ENCODE measurements at places on chromosomes 13 and 19.

- DNase-seq: no peak
These were observed 13.1 kb upstream of the PDE4C start for GRCh38 chr19:18239303-18239702.

GRCh38 chr13:27962128-27962841 is 6.8 kb downstream of the CDX2 start:
- no peak for DNase-seq

DNA sequence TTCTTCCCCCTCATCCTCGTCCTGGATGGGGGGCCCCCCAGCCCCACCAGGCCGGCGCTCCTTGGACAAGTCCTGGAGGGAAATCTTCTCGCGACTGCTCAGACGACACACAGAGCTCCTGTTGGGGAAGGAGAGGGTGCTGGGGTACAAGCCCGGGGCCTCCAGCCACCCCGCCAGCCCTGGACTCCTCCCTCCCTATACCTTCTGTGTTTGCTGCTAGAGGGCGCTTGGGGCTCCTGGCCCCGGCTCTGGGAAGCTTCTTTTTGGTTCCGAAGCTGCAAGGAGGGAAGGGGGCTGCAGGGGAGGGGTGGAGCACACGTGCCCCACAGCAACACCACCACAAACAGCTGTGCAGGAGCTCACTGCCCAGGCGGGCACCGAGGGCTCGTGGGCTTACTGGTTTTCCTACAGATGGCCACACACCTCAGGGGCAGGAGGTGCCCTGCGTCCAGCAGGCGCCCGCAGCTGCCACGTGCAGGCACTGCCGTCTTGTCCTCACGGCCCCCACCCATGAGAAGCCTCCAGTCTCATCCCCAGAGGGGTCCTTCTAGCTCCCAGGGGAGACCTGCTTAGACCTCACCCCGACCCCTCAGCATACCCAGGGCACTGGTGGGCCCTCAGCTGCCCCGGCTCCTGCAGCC is 20.5 kb downstream of the EPS8L1 start:
- DNase-seq: no peak

DNA sequence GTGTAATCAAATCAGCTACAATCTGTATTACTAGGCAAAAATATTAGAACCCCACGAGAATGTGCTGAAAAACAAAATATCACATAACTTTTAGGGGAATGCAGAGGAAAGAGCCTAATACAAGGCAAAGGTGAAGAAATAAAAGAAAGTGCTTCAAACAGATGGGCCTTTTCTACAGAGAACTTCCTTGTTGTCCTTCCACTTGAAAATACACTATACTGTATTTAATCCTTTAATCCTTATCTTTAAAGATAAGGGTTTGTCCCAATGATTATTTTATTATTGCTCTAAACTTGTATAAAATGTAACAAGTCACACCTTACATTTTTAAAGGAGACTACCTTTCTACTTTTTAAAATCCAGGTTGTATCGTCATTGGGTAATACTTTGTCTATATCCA is 296.5 kb downstream of the NDFIP2 start:
- no peak for DNase-seq

DNA sequence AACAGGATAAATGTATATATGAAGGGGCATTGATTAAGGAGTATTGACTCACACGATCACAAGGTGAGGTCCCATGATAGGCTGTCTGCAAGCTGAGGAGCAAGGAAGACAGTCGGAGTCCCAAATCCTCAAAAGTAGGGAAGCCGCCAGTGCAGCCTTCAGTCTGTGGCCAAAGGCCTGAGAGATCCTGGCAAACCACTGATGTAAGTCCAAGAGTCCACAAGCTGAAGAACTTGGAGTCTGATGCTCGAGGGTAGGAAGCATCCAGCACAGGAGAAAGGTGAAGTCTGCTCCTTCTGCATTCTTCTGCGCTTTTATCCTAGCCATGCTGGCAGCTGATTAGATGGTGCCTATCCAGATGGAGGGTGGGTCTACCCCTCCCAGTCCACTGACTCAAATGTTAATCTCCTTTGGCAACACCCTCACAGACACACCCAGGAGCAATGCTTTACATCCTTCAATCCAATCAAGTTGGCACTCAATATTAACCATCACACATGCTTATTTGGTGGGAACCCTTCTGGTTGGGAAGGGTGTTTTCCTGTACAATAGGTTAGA is 55.1 kb downstream of the SLAIN1 start:
- peak; percentile 64 for DNase-seq

- DNase-seq: no peak
These were observed 370.4 kb downstream of the PCDH20 start for GRCh38 chr13:61045251-61045650.

DNA sequence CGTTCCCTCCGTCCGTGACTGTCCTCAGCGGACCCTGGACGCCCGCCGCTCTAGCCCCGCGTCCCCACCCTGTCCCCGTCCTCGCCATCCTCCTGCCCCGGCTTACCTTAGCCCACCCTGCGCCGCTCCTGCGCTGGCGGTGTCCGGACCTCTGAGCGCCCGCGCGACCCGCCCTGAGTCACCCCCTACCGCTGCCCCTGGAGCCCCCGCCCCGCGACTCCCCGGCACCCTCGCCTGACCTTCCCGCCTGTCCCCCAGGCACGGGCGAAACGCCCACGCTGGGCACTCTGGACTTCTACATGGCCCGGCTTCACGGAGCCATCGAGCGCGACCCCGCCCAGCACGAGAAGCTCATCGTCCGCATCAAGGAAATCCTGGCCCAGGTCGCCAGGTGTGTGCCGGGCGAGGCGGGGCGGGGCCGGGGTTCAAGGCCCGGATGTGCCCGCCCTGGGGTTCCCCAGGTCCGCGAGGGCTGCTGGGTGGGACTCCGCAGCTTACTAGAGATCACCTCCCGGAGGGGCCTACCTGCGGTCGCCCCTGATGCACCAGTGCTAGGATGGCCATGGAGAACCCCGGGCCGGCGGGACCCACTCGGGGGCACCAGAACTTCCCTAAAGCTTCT is 5.1 kb downstream of the HMG20B start:
- DNase-seq: no peak
